ENCODE measurements at places on chromosomes 7 and 10.
A peak's percentile ranks its signal among the peaks of the same experiment; 100 is the strongest.

DNA sequence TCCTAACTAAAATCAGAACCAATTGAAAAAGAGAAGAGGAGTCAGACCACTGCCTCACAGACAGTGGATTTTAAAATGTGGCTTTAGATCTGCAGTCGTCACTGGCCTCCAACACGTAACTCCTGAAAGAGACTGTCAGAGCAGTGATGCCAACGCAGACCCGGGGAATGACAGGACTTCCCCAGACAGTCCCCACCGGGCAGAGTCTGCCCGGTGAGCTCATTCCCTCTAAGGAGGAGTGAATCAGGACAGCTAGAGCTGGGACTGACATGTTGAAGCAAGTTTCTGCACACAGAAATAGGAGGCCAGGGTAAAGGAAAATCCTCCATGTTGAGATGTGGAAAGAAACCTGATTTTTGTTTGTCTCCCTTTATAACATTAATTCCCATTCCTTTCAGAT is 105.0 kb downstream of the TES start:
- no peak for DNase-seq

DNA sequence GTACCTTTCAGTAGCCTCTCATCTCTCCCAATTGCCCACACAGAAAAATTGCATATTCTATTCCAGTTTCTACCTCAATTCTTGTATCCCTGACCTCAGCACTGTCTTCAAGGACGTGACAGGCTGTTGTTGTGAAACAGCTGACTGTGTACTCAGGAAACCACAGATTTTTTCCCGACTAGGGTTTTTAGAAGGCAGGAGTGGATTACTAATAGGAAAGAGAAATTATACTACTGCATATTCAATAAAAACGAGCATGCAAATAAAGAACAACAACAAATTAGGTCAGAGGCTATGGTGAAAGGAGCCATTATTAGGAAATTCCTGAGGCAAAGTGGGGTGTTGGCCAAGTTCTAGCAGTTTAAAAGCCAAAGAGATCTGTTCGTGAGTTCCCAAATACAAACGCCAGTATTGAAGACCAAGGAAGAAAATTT is 93.4 kb downstream of the DOCK4 start:
- no peak for DNase-seq

- no peak for DNase-seq
Measured at GRCh38 chr10:87705339-87705738, 45.7 kb downstream of the PAPSS2 start.

GRCh38 chr10:59700709-59701108 is 8.9 kb downstream of the SLC16A9 start:
- DNase-seq, result no peak

DNA sequence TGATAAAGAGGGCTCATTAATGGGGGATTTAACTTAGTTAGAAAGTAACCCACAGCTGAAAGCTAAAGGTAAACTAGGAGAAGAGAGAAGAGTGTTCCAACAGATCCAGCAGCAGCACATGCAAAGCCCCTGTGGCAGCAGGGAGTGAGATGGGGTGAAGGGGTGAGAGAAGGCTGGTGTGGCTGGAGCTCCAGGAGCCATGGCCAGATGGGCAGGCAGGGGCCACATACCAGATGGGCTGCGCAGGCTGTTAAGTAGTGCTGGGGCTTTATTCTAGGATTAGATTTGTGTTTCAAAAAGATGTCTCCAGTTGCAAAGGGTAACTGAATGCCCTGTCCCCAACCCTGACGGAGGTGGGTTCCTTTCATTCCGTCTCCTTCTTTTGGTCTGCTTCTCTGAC is 33.2 kb downstream of the HIF1AN start:
- DNase-seq, result no peak

- DNase-seq, result no peak
Measured at GRCh38 chr10:14560791-14561765, 213.6 kb downstream of the FAM107B start.

GRCh38 chr10:87605628-87606251 is 53.9 kb upstream of the PAPSS2 start:
- DNase-seq, result no peak

DNA sequence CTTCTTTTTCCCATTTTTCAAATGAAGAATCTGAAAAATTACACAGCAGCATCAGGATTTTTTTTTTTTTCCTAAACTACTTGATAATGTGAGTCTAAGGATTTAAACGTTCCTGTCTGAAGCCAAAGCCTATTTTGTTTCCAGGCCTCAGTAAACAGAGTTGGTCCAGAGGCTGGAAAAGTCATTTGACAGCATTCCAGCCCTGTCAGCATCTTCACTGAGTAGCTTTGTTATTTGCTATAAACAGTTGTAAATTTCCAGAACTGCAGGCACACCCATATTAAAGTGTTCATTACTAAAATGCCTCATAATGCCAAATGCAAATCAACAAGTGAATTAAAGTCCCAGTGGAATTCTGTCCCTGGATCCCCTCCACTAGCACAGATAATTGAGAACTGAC is 35.5 kb upstream of the KMT2E start:
- DNase-seq, result no peak

DNA sequence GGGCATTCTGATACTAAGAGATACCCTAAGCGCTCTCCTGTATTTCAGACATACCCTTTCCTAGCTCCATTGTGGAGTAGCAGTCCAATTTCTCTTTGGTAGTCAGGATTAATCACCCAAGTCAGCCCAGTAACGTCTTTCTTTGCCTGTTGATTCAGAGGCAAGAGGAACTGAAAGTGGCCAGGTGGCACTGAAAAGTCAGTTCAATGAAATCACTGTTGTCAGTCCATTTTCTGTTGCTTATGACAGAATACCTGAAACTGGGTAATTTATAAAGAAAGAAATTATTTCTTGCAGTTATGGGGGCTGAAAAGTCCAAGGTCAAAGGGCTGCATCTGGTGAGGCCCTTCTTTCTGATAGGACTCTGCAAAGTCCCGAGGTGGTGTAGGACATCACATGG is 40.2 kb downstream of the ANKRD61 start:
- DNase-seq, result no peak

DNA sequence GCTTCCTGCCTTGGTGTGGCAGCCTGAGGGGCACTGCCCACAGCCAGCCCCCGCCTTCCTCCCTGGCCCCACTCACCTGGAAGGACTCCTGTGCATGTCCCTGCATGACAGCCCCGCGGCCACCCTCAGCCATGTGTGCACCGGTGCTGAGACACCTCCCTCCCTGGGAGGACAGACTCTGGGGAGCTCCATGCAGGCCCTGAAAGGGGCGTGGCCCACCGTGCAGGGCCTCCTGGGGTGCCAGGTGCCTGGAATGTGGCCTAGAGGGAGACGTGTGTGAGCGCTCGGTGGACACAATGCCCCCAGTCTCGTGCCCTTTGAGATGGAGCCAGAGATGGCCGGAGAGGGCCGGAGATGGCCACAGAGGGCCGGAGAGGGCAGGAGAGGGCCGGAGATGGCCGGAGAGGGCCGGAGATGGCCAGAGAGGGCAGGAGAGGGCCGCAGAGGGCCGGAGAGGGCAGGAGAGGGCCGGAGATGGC is 59.1 kb upstream of the PPP2R2D start:
- no peak for DNase-seq

- no peak for DNase-seq
Measured at GRCh38 chr10:89640241-89640640, 4.8 kb downstream of the PANK1 start.

- DNase-seq, result peak; percentile 22
Measured at GRCh38 chr7:70092314-70093204, 494.3 kb downstream of the AUTS2 start.

- DNase-seq, result no peak
Measured at GRCh38 chr10:10353326-10353868, 664.3 kb upstream of the CELF2 start.

- DNase-seq, result no peak
Measured at GRCh38 chr10:20688797-20689544, 208.1 kb downstream of the NEBL start.

DNA sequence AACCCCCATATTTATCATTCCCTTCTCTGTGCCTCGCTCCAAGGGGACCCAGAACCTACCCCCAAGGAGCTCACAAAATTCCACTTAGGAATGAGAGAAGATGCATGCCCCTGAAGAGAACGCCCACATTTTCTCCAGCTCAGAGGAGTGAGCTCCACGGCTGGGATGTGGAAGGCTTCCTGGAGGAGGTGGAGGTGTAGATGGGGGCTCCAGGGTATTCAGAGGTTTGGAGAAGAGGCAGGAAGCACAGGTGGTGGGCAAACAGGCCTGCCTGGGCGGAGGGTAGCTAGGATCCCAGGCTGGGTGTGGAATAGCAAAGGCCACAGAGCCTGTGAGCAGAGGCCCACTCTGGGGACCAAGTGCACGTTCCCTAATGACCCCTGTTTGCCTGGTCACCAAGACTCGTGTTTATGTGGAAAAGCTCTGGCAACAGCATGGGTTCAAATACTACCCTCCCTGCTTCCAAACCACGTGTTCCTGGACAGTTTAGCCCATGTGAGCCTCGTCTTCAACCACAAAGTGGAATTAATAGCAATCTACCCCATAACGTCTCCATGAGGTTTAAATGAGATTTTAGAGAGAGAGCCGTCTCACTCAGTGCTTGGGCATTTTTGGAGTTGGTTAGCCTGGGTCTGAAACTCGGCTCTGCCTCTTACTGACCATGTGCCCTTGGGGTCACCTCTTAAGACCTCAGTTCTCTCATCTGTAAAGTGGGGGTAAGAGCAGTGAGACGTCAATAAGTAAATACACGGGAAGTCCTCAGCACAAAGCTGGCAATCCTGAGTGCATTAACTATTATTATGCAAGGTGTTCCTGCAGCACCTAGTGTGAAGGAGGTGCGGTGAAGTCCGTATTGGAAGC is 24.7 kb downstream of the UNC5B start:
- no peak for DNase-seq

GRCh38 chr10:28987555-28988320 is 301.1 kb upstream of the LYZL1 start:
- no peak for DNase-seq

GRCh38 chr10:78215645-78216044 is 182.0 kb downstream of the RPS24 start:
- DNase-seq, result no peak

GRCh38 chr7:133674079-133674763 is 421.3 kb downstream of the EXOC4 start:
- no peak for DNase-seq

- no peak for DNase-seq
Measured at GRCh38 chr10:110398419-110399105, 93.8 kb upstream of the SMNDC1 start.

- no peak for DNase-seq
Measured at GRCh38 chr10:62224606-62225005, 44.0 kb downstream of the RTKN2 start.

GRCh38 chr7:71652510-71652909 is 520.6 kb downstream of the GALNT17 start:
- no peak for DNase-seq

DNA sequence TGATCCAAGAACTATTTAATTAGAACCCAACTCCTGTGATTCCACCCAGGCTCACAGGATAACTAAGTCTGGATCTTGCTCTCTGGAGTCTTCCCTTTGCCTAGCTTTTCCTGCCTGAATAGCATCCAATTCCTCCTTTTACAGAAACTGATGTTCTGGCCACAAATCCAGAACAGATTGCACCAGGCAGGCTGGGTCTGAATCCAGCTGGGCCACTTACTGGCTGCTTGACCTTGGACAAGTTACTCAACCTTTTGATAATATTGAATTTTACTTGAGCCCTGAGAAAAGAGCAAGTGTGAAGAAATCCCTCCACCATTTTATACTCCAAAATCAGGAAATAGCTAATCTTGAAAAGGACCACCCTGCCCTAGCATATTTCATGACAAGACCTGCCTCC is 55.5 kb upstream of the SLC35G1 start:
- no peak for DNase-seq

DNA sequence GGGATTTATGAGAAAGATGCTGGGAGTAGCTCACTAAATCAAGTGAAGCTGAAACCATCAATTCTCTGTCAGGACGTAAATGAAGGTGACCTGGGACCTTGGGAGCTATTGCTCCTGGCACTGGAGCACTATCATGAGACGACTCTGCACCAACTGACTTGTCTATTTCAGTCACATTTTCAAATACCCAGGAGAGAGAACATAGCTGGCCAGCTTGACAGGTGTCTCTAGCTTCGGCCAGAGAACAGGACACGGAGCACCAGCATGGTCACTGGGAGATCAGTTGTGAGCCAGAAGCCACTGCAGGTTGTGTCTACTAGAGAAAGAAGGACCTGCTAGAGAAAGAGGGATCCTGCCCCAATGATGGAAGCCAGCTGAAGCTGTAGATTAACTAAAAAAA is 17.4 kb upstream of the ATOH7 start:
- DNase-seq, result no peak

- DNase-seq, result no peak
Measured at GRCh38 chr10:21888959-21889358, 114.6 kb downstream of the DNAJC1 start.

DNA sequence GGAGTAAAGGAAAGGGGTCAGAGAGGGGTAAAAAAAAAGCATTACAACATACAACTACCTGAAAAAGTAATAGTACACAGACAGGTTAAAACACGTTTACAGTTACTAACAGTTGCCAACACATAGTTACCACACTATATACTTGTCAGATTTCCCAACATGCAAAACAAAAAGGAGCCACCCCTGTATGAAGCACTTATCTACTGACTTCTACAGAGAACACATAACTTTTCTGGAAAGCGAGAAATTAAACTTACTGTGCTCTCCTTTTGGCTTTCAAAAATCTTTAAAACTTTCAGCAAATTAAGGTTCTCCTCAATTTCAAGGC is 2.1 kb downstream of the ABI1 start:
- no peak for DNase-seq

DNA sequence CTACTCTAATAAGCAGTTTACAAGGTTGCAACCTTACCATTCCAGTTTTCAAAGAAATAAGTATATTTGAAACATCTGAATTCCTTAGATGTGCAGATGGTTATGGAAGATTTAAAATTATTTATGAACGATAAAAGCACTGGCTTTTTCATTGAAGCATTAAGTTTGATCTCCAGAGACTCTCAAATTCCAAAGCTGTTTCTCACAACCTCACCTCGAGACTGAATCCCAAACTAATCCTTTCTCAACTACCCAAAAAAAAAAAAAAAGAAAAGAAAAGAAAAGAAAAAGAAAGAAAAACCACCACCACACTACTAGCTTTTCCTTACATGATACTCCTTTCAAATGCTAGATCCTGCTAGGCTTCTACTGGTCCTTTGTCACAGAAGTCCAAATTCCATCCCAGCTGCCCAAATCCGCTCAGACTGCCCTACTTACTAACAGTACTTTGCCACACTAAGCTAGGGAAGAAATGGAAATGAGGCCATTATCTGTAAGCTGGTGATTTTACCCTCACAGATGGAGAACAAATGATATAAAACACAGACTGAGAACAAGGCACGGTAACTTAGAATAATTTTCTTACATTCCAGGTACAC is 100.6 kb upstream of the CDK1 start:
- DNase-seq, result no peak

DNA sequence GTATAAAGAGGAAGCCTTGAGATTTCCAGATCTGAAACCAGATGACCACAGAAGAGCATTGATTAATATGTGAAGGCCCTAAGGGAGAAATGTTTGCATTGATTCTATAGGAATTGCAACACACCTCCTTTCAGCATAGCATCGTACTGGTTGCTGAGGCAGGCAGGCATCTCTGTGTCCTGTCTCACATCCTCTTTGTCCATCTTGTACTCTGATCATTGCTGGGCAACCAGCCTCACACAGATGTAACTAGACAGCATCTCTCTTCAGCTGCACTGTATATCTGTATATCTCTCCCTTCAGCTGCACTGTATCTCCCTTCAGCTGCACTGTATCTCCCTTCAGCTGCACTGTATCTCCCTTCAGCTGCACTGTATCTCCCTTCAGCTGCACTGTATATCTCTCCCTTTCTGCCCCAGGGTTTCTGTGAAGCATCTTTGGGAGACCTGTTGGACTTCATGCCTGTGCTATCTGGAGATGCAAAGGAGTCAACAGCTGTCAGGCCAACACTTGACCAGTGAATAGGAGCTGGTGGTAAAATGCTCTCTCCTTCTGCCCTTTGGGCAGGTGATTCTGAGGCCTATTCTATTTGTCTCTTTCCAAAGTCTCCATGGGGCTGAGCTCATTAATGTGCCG is 40.3 kb downstream of the TMEM178B start:
- DNase-seq, result no peak

Data from NCI-H2171 (cell line).